ENCODE measurements at places on chromosomes 2 and 18.

- no peak for DNase-seq
Observed at GRCh38 chr2:96798733-96799622, 17.1 kb upstream of the CNNM3 start.

DNA sequence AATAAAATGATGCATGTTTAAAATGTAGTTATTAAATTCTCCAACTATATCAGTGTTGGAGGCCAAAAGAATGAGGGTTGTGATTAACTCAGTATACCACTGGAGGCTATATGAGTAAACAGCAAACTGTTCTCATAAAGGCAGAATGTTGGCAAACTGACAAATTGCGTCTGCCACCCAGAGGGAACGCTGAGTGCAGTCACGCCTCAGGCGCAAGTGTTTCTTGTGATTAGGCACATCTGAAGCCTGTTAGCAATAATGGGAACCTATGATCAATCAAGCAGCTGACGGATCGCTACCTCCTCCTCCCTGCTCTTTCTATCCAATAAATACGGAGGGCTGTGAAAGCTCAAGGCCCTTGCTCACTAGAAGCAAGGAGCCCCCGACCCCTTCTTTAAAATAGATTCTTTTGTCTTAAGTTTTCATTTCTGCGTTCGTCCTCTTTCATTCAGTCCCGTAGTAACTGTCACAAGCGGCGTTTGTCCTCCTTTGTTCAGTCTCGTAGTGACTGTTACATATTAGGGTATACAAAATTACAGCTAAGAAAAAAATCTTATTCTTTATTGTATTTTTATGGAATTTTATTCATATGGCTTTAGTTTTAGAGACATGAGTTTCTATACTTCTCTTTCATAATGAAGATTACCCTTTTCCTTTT lies 16.3 kb upstream of the RMND5A start:
- no peak for DNase-seq

DNA sequence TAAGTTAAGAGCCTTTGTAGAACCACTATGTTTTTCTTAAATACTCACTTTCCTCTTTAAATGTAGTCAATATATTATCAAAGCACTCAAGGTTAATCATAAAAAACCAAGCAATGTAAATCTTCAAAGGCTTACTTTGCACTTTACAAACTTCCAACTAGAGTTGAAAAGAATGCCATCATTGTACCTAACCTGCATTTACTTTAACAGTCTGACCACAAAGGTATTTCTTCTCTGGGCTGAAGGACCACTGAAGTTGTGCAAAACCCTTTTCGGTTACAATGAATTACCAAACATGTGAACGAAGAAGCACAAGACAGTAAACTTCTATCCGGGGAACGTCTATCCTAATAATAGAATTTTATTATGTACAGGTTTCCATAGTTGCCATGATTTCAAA lies 3.0 kb downstream of the HNRNPLL start:
- DNase-seq, result no peak

GRCh38 chr2:240619506-240620148 lies 5.7 kb upstream of the GPR35 start:
- no peak for DNase-seq

- DNase-seq, result no peak
Observed at GRCh38 chr2:225894236-225894980, 494.9 kb downstream of the NYAP2 start.

- no peak for DNase-seq
Observed at GRCh38 chr18:56815926-56816325, 164.8 kb downstream of the WDR7 start.

DNA sequence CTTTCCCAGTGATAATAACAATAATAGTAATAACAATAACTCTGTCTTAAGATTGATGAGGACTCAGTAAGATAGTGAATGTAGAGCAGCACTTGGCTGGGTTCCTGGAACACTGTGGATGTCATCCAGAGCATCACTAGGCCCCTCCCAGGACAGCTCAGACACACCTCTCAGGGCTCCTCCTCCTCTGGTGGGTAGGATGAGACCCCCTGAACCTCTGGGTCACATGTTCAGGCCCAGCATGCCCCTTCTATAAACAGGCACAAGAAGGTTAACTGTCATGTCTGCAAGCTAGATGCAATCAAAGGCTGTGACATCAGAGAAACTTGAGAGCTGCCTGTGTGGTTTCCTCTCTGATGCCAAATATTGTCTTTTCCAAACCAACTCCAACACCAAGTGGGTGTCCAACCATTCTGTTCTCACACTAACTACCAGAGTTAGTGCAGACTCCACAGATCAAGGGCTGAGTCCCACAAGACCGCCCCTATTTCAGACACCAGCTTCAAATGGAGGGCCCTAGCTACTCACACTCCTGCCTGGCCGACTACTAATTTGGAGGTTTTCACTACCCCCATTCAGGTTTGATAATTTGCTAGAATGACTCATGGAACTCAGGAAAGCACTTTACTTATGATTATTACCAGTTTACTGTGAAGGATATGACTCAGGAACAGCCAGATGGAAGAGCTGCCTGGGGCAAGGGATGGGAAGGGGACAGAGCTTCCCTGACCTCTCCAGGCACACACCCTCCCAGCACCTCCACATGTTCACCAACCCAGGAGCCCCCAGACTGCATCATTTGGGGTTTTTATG lies 46.4 kb upstream of the BZW1 start:
- DNase-seq, result no peak

GRCh38 chr2:181586569-181587081 lies 70.3 kb downstream of the CERKL start:
- DNase-seq, result no peak

DNA sequence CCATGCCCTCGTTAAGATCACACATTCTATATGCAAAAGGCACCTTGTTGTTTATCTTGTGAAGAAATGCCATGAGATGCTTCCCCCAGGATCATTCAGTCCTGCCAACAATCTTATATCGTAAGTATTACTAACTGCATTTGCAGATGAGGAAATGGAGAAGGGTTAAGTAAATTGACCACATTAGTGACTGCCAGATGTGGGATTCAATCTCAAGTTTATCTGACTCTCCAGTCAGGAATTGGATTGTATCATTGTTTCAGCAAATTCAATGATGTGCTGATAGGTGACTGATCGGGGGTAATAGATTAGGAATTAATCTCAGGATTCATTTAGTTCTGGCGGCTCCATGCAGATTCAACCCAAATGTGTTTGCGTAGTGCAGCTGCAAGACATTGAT lies 106.2 kb downstream of the CNTNAP5 start:
- DNase-seq, result no peak

All from caudate nucleus (tissue), 63 donors.